ENCODE measurements at places on chromosomes 11 and 22.

- no peak for DNase-seq
Observed at GRCh38 chr11:107430525-107430924, 27.1 kb downstream of the CWF19L2 start.

DNA sequence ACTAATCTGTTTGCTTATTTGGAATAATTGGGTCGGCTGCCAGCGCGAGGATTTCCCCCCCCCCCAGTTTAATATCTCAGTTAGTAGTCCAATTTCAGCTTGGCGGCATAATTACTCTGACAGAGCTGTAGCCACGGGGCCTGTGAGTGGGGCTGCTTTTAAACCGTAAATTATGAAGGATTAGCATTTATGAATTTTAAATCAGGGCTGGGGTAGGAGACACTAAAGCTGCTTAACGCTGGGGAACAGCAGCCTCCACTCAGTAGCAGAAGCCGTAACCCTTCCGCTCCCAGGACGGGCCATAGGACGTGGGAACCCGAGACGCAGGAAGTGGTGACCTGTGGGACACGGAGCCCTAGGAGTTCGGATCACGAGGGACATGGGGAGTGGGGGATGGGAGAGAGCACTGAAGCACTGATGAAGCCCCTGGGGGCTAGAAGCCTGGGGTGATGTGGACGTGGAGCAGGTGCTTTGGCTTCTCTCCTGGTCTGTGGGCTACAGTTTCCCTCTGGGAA, 66.2 kb upstream of the LMO1 start:
- DNase-seq, result peak; percentile 50

DNA sequence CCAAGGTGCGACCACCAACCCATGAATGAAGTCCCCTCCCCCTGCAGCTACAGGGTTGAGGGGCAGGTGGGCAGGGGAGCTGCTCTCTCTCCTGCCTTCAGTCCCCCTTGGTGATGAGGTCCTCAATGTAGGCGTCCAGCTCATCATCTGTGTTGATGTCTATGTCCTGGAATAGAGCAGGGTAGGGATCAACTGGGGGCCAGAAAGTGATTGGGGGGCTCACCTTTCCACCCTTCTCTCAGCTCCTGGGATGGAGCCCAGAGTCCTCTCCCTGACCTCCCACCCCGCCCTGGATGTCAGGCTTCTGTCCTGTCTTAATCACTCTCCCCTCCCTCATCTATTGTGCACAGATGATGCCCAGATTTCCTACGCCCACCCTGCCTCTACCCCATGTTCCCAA, 41.9 kb downstream of the MORC2 start:
- DNase-seq, result no peak

- DNase-seq, result no peak
Observed at GRCh38 chr22:46996595-46997310, 234.3 kb downstream of the TBC1D22A start.

DNA sequence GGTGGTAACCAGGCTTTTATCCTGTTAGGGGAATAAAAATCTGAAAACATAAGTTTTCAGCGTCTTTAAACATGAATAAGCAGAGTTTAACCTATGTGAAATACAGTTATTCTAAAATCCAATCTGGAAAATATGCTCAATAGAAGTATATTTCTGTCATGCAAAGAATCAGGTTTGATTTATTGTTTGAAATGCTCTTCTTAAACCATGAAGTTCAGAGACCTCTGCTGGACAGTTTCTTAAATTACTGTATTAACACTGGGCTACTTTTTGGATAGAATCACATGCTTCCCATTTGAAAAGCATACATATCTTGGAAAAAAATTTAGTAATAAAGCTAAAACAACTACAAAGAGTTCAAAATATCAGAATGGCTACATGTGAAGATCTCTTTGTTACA, 25.4 kb downstream of the APIP start:
- DNase-seq, result no peak

DNA sequence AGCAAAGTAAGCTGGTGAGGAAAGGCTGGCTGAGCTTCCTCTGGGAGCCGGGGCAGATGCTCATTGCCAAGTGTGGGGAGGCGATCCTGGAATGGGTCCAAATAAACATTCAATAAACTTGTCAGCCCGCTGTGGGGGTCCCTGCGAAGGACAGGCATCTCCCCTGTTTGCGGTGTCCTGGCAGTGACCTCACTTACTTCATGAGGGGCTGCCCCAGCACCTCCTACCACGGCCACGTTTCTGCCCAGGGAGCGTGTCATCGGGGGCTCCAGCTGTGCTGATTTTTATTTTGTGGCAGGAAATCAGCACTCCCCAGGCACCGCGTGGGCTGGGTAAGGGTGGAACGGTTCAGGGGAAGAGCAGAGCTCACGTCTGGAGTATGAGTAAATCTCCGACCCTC, 493.9 kb upstream of the B3GAT1 start:
- DNase-seq, result no peak

- DNase-seq, result no peak
Observed at GRCh38 chr11:2138431-2139122, 612 bp downstream of the IGF2 start.

DNA sequence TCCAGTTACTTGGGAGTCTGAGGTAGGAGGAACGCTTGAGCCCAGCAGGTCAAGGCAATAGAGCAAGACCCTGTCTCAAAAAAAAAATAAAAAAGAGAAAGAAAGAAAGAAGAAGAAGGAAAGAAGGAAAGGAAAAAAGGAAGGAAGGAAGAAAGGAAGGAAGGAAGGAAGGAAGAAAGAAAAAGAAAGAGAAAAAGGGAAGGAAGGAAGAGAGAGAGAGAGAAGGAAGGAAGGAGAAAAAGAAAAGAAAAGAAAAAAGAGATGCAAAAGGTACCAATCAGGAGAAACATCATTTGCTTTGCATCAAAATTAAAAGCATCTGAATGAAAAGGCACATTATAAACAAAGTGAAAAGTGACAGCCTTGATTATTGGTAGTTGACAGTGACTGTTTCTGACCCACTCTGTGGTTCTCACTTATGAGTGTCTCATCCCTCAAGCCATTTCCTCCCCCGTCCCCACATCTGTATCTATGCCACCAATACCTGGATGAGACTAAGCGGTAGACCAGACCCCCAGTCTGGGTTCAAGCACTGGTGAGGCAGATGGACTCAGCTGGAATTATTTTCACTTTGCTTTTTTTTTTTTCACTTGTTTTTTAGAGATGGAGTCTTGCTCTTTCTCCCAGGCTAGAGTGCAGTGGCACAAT, 33.0 kb upstream of the XBP1 start:
- no peak for DNase-seq

GRCh38 chr11:122559734-122560382, 95.7 kb upstream of the UBASH3B start:
- no peak for DNase-seq

GRCh38 chr22:40432157-40432556, 61.8 kb downstream of the SGSM3 start:
- no peak for DNase-seq

- DNase-seq, result no peak
Observed at GRCh38 chr11:23100726-23101125, 240.5 kb upstream of the CCDC179 start.

DNA sequence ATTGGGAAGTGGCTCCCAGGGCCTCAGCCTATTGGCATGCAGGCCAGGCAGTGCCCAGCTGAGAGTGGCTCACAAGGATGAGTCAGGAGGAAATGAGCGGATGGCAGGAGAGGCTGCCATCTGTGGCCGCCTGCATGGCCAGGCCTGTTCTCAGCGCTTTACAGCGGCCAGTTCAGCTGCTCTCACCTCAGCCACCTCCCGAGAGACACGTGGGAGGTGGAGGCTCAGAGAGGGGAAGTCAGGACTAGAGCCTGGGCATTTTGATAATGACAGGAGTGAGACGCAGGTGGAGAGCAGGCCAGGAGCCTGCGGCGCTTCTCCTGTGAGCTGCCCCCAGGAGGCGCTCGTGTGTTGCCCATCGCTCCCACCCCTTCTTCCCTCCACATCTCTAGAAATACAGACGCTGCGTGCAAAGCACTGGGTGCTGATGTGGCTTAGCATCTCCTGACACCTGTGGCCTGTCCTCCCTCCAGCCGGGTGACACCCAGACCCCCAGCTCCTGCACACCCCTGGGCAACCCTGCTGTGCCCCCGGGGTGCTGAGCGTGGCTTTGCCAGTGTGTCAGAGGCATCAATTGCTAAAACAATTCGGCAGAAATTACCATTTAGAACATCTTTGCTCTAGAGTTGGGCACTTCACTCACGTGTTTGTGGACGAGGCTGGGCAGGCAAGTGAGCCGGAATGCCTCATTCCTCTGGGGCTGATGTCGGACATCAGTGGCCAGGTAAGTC, 21.4 kb upstream of the PANX2 start:
- DNase-seq, result peak; percentile 6

- no peak for DNase-seq
Observed at GRCh38 chr11:113148652-113149051, 165.7 kb upstream of the TTC12 start.

DNA sequence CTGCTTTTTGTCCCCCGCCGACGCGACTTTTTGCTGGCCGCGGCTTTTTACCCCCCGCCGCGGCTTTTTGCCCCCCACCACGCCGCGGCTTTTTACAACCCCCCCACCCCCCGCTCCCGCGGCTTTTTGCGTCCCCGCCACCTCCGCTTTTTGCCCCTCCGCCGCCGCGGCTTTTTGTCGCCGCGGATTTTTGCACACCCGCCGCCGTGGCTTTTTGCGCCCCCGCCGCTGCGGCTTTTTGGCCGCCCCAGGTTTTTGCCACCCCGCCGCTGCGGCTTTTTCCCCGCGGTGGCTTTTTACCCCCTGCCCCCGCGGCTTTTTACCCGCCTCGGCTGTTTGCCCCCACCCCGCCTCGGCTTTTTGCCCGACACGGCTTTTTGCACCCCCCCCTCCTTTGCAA, 205.5 kb downstream of the CCT8L2 start:
- DNase-seq, result no peak

- DNase-seq, result no peak
Observed at GRCh38 chr11:111718436-111718835, 47.8 kb downstream of the PPP2R1B start.

DNA sequence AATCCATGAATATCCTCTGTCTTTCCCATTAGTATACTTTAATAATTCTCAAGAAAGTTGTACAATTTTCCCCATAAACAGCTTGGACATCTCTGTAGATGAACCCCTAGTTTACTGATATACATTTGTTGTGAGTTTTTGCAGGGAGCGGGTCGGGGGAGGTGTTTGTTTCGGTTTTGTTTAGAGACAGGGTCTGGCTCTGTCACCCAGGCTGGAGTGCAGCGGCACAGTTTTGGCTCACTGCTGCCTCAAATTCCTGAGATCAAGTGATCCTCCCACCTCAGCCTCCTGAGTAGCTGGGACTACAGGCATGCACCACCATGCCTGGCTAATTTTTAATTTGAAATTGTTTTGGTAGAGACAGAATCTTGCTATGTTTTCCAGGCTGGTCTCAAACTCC, 57.6 kb downstream of the IGLL5 start:
- DNase-seq, result no peak

DNA sequence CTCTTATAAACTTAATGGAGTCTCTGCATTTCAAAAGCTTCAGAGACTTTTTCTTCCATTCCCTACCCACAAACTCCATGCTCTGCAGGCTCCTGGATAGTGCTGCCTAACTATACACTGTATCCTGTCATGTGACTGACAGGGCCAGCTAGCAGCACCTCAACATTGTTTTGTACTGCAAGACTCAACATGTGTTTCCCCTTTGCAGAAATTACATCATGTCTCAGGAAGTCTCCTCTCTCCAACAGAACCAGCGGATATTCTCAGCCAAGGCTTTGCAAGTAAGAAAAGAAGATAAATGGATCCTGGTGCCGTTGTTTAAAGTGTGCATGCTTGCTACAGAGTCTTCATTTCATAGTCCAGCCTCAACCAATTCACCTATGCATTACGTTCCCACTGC, 164.0 kb upstream of the UBASH3B start:
- no peak for DNase-seq

- DNase-seq, result no peak
Observed at GRCh38 chr11:61707574-61707973, 27.4 kb downstream of the DAGLA start.

- DNase-seq, result no peak
Observed at GRCh38 chr11:13283636-13284035, 6.0 kb downstream of the BMAL1 start.

- no peak for DNase-seq
Observed at GRCh38 chr11:123321636-123322035, 108.4 kb upstream of the GRAMD1B start.

- no peak for DNase-seq
Observed at GRCh38 chr22:25112538-25113253, 87.0 kb upstream of the CRYBB3 start.

DNA sequence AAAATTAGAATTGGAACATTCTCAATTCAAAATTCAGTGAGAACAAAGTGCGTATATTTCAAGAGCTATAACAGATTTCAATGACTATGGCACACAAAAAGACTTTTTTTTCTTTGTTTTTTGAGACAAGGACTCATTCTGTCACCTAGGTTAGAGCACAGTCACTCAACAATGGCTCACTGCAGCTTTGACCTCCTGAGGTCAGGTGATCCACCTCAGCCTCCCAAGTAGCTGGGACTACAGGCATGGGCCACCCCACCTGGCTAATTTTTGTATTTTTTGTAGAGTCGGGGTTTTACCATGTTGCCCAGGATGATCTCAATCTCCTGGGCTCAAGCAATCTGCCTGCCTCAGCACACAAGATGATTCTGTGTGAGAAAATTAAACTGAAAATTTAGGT, 51.5 kb downstream of the PIK3C2A start:
- DNase-seq, result no peak

DNA sequence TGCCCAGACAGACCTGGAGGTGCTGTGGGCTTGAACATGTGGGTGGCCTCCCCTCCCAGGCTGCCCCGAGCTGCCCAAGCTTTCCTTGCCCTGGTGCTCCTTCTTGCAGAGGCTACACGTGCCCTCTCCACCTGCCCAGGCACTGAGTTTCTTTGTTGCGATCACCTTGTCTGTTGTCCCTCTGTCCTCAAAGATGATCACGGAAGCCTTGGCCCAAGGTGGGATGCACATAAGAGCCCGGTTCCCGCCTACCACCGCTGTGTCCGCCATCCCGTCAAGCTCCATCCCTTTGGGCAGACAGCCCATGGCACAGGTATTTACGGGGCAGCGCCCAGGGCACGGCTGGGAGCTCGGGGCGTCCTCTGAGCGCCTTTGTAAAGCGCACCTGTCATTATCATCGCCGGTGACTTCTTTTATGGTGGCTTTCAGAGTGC, 67.5 kb downstream of the MED15 start:
- DNase-seq, result no peak

- peak; percentile 28 for DNase-seq
Observed at GRCh38 chr22:29394931-29395581, 6.7 kb upstream of the AP1B1 start.
